ENCODE measurements at places on chromosomes 3 and 15.
A peak's percentile ranks its signal among the peaks of the same experiment; 100 is the strongest.

- no peak for DNase-seq
Measured at GRCh38 chr3:6510713-6511112, 350.2 kb upstream of the GRM7 start.

GRCh38 chr3:143600756-143601718 is 247.2 kb downstream of the SLC9A9 start:
- no peak for DNase-seq

GRCh38 chr3:31713816-31714215 is 181.1 kb downstream of the STT3B start:
- DNase-seq, result no peak

DNA sequence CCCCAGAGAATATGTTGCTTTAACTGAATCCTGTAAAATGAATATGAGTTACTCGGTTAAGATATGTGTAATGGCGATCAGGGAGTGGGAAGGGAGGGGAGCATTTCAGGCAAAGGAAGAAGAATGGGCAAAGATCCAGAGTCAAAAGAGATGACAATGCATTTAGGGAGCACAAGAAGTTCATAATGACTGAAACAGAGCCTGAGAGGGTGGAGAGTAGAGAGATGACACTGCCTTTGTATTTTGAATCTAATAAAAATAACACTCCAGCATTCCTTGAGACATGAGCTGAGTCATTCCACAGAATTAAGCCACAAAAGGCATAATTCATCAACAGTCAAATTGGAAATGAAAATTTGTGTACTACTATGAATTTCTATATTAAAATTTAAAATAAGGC is 105.3 kb upstream of the PEX5L start:
- no peak for DNase-seq

DNA sequence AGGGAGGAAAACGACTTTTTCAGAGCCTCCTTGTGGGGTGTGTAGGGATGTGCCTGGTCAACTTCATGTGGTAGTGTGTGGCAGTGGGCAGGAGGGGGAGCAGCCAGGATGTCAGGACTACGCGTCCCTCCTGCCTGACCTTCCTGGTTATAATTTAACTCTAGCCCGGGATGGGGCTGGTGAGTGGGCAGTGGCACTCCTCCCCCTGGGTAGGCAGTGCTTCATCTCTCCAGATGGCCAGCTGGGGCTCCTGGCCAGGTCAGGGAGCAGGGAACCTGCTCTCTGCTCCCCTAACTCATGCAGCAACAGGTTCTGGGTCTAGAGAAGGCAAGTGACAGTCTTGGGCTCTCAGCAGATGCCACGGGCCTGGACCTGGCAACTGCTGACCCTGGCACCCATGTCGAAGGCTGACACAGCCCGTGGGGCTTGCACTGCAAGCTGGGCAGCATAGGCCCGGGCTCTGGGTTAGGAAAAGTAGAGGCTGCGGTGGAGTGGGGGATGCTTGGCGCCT is 2.6 kb downstream of the ITIH4 start:
- DNase-seq, result no peak

DNA sequence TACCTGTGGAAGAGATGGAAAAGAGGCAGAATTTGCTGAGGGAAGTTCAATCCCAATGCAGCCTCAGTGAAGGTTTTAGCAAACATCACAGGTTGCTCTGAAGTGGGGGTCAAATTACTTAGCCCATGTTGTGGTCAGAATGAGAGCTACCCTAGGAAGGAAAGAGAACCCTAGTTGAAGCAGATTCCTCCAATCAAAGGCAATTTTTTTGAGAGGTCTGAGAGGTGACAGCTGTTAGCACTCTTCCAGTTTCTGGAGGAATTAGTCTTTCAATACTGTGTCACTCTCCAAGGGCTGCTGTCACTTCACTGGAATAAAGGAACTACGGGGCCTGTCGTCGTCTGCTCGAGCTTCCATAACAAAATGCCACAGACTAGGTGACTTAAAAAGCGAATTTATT is 584.2 kb upstream of the DPPA4 start:
- DNase-seq, result no peak

DNA sequence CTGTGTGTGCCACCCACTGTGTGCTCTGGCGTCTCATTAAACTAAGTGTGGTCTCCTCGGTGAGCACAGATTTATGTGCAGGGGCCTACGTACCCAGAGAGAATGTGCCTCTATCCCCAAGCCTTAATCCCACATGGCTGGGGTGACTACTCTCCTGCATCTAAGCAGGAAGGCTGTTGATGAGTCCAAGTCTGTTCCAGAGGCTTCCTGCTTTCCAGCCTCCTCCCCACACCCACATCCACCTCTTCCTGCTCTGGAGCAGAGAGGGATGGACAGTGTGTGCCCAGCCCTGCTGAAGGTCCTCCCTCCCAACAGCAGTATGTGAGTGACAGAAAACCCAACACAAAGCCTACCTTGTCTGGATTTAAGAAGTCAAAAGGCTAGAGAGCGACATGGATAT is 38.8 kb upstream of the BCL2L10 start:
- DNase-seq, result no peak

DNA sequence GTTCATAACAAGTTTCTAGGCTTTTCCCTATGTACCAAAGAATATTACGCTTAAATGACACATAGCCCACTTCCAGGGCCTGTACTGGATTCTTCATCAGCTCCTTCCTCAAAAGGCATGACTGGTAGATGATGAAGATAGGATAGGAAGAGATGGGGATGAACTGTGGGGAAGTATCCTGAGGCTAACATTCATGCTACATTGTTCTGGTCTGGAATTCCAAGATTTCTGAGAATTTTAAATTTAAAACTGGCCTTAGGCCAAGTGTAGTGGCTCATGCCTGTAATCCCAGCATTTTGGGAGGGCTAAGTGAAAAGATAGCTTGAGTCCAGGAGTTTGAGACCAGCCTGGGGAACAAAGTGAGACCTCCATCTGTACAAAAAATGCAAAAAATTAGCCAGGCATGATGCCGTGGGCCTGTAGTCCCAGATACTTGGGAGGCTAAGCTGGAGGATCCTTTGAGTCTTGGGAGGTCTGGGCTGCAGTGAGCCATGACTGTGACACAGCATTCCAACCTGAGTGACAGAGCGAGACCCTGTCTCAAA is 160.1 kb upstream of the PLAAT1 start:
- no peak for DNase-seq

DNA sequence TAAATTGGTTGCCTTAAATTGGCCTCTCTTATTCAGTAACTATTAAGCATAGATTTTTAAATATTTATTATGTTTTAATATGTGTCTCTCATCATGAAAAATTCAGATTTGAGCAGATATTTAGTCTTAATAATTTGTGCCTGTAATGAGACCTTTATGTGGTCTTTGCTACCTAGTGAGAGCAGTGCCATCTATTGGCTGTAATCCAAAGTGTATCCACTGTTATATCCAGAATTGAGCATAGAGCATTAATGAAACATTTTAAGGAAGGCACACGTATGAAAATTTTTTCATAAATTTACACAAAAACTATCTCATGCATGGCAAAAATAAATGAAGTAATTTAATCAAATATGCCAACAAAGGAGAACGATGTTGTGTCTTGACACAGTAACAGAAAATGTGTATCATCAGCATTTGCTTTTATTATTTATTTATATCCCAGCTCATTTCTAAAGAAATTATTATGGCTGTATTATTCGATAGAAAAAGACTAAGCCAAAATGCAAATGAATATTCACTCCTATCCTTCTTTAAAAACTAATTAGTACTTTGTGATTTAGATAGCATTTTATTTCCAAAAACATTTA is 203.5 kb downstream of the RSRC1 start:
- no peak for DNase-seq

GRCh38 chr15:31811641-31812040 is 218.7 kb upstream of the CHRNA7 start:
- DNase-seq, result peak; percentile 84

DNA sequence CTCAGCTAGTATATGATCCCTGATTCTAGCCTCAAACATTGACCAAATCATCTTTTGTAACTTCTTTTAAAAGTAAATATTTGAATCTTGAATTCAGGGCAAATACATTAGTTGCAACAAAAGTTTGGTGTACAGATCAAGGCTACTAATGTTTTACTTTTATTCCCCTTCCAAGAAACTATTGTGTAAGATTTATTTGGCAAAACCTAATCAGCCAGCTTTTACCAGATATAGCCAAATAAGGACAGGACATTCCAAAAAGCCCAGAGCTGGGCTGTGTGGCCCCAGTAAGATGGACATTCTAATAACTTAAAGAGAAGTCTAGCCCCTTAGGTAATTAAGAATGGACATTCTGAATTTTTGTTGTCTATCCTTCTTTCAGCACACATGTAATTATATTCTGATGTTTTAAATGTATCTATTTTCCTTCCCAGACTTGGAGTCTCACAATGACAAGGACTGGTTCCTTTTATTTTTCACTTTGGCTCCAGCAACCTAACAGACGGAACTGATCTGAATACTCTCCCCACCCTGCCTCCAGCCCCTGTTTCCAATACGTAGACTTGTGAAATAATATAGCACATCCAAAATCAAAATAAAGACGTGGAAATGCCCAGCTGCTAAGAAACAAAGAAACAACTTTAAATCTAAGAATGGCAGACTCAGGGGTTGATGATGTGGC is 48.1 kb downstream of the STARD5 start:
- no peak for DNase-seq

GRCh38 chr3:64892671-64893309 is 205.0 kb upstream of the ADAMTS9 start:
- DNase-seq, result no peak
